ENCODE measurements at places on chromosomes 3 and 15.
A peak's percentile ranks its signal among the peaks of the same experiment; 100 is the strongest.

DNA sequence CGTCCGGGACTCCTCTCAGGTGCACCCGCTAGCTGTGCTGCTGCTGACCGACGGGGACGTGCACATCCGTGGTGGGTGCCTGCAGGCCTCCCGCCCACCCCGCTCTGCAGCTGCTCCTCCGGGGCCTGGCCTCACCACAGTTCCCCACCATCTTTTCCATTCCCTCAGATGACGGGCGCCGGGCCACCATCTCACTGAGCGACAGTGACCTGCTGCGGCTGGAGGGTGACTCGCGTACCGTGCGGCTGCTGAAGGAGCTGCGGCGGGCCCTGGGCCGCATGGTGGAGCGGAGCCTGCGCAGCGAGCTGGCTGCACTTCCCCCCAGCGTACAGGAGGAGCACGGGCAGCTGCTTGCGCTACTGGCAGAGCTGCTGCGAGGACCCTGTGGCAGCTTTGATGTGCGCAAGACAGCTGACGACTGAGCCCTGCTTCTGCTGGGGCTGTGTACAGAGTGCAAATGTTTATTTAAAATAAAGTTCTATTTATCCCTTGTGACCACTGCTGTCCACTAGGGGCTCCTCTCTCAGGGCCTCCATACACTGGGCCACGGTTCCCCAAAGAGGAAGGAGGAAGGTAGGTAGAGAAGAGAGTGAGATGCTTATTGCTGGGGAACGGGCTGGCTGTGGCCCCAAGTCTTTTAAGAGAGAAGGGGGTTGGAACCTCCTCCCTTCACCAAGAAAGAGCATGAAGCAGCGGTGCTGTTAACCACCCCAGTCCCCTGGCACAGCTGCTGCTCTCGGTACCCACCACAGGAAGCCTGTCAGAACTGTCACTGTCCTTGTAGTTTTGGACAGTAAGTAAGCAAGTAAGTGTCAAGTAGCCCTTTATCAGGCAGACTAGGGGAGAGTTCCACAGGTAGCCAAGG is 47.0 kb downstream of the DHX30 start:
- DNase-seq, result peak; percentile 52

GRCh38 chr15:70030851-70031250 is 66.9 kb downstream of the TLE3 start:
- no peak for DNase-seq

DNA sequence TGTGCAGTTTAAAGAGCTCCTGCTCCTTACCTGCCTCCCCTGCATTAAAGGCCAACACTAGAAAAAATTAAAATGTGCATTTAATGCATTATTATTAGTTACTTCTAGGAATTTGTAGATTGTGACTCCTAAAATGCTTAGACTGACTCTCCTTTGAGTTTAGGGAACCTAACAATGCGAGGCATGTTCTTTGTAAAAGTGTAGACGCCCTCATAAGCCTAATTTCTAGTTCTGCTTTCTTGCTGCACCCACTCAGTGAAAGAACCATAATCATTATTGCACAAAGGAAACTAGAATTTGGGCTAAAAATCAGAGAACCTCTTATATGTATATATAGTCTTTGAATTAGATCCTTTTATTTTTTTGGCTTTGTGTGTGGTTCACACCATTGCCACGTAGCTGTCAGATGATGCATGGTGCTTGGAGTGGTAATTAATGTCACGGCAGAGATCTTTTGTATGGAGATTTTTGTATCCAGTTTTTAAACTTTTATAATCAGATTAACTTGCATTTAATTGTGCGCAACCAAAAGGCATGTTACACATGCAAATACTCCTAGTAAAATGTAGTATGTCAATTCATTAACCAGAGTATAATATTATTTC is 710 bp downstream of the ABHD10 start:
- DNase-seq, result peak; percentile 38

GRCh38 chr3:170697908-170698307 is 112.0 kb upstream of the SLC7A14 start:
- DNase-seq, result no peak

- no peak for DNase-seq
Measured at GRCh38 chr15:65987100-65987499, 117.8 kb downstream of the RAB11A start.

DNA sequence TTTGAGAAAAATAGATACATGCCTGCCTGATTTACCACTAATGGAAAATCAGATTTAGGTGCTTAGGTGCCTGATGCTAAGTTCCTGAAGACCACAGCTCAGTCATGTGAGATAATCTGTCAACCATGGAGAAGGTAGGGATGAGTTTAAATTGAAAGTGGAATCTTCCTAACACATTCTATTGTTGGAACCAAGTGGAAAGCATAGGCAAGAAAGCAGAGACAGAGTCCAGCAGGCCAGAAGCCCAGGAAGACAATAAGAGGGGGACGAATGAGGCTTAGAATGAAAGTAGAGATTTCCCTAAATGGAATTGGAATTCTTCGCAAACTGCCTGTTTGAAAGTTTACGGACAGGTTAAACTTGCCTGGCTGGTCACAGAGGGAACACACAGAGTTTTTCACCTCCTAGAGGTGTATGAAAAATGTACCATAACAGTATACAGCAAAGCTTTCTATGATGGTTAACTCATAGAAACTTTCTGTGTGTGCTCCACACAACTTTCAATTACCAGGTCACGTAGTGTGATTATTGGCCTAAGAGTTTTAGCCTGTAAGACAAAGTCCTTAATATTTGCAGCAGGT is 453.8 kb upstream of the KCNMB2 start:
- DNase-seq, result no peak

- DNase-seq, result peak; percentile 75
Measured at GRCh38 chr3:126907557-126907956, 75.4 kb upstream of the PLXNA1 start.

DNA sequence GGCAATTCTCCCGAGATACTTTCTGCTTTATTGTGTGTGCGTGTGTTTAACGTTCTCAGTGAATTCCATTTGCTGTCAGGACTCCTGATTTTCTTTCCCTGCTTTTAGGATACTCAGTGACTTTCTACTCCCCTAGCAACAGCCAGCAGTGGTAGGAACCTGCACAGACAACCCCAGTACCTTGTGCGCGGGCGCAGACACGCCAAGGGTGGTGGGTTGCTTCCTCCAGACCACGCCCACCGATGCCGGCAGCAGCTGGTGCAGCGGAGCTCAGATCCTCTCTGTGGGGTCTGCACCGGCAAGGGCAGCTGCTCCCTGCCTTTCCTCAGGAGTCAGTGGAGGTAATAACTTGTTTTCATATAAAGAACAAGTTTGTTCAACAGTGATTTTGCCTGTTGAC is 225.1 kb upstream of the NDN start:
- DNase-seq, result no peak

DNA sequence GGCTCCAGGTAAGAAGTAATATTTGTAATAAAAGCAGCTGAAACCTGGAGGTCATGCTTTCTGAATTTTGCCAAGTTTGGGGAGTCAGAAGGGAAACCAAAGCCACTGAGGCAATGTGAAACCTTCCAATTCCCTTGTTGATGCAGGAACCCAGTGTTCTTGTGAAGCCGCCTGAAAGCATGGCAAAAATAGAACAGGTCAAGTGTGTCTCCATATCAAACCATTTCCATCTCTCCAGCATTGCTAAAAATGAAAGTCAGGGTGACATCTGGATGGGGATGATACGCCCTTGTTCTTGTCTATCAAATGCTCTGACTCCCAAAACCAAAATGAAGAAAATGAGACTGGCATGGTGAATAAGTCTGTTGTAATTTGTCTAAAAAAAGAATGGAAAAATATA is 362.5 kb downstream of the VPS13C start:
- DNase-seq, result no peak

GRCh38 chr3:61194892-61195538 is 56.2 kb downstream of the FHIT start:
- DNase-seq, result no peak

- no peak for DNase-seq
Measured at GRCh38 chr15:40243126-40243810, 4.4 kb downstream of the PAK6 start.

GRCh38 chr3:54949491-54950044 is 21.7 kb upstream of the LRTM1 start:
- no peak for DNase-seq

DNA sequence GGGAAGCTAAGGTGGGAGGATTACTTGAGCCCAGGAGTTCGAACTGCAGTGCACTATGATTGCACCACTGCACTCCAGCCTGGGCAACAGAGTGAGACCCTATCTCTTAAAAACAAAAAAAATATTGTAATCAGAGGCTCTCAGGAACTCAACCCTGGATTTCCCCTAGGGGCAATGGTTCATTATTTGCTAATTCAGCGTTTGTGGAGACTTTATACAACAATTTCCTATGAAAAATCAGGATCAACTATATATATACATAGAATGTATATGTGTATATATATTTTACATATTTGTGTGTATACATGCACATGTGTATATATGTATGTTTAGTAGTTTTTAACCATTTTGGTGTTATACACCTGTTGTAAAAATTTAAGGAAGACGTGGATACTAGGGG is 463.1 kb downstream of the FHIT start:
- no peak for DNase-seq

GRCh38 chr3:113626503-113627371 is 69.7 kb downstream of the USF3 start:
- peak; percentile 71 for DNase-seq

DNA sequence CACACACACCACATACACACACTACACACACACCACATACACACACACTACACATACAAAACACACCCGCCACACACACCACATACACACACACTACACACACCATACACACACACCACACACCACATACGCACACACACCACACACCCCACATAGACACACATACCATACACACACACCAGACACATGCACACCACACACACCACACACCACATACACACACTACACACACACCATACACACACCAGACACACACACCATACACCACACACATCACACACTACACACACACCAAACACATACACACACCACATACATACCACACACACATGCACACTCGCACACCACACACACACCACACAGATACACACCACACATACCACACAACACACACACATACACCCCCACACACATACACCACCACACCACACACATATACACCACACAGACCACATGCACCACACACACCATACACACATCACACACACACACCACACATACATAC is 26.3 kb downstream of the CPN2 start:
- no peak for DNase-seq

DNA sequence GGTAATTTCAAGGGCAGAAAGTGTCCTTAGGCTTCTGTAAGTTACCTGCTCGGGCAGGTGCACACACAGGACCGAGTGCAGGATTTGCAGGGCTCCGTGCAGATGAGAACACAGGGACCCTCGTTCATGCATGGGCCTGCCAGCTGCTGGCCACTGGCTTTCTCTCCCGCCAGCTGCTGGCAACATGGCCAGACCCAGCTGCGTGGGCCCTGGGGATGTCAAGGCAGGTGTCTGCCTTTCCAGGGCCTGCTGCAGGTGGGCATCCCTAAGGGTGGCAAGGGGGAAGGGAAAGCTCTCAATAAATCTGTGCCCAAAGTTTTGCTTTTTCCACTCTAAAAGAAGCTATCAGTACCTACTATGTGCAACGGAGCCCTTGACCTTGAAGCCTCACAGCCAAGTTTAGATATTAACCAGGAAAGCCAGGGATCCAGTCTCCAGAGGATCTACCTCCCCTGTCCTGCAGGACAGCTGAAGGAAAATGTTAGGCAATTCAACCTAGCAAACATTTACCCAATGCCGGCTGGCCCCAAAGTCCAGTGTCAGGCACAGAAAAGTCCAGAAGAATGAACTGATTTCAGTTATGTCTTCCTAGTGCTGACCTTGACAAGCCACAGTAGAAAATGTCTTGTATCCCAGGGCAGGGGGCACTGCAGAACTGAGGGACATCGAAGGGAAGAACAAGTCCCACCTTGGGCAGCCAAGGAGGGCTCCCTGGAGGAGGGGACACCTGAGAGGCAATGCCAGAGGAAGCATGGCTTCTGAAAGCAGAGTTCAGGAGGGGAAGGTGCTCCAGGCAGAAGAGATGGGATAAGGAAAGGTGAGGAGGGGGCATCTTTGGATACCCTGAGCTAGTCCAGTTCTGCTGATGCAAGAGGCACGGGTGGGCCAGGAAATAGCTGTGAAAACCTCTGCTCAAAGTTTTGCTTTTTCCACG is 26.4 kb downstream of the NUP210 start:
- no peak for DNase-seq

DNA sequence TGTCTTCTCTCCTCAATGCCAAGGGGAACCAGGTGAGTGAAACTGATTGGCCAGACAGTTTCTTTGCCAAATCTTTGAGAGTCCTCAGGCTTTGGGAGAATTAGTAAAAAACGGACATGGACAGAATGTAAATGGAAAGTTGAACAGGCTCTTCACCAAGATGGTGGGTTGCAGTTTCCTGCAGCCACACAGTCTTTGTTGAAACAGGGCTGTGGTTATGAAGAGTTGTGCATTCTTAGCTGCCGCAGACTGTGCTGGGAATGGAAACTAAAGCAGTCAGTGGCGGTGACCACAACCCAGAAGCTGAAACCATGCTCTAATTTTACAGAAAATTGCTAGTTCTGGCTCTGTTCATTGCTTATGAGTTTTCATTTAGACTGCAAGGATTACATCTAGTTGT is 42.1 kb upstream of the TASOR start:
- no peak for DNase-seq

- DNase-seq, result no peak
Measured at GRCh38 chr3:123481071-123481470, 32.2 kb upstream of the ADCY5 start.

DNA sequence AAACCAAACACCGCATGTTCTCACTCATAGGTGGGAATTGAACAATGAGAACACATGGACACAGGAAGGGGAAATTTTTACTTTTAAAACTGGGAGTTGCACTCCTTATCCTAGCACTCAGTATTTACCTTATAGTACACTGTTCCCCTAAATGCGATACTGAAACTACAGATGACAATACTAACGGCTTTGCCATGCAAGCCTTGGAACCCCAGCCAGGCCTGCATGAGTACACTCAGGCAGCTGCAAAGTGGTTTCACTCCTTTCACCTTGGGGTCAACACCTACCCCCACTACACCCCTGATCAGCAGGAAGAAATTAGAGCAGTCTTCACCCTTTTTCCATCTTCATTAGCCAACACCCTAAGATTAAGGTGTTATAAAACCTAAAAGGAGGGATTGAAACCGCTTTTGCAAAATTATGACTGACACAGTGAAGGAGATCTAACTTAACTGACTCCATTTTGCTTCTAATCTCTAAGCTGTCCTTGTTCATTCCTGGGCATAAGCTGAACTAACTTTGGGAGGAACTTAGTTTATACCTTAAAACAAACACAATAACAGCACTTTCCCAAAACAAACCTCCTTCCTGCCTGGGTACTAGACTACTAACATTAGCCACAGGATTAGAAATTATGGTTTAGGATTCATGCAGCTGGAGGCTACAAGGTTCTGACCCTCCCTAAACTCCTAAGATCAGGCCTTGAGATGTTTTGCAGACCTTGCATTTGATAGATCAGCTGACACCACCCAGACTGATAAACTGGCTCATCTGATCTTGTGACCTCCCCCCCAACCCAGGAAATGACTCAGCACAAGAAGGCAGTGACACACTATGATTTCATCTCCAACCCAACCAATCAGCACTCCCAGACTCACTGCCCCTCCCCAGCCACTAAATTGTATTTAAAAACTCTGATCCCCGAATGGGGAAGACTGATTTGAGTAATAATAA is 452.1 kb upstream of the PPP2R3A start:
- DNase-seq, result peak; percentile 50

- peak; percentile 24 for DNase-seq
Measured at GRCh38 chr3:63869940-63870614, 6.4 kb downstream of the ATXN7 start.
